ENCODE measurements at places on chromosomes 5 and 9.

DNA sequence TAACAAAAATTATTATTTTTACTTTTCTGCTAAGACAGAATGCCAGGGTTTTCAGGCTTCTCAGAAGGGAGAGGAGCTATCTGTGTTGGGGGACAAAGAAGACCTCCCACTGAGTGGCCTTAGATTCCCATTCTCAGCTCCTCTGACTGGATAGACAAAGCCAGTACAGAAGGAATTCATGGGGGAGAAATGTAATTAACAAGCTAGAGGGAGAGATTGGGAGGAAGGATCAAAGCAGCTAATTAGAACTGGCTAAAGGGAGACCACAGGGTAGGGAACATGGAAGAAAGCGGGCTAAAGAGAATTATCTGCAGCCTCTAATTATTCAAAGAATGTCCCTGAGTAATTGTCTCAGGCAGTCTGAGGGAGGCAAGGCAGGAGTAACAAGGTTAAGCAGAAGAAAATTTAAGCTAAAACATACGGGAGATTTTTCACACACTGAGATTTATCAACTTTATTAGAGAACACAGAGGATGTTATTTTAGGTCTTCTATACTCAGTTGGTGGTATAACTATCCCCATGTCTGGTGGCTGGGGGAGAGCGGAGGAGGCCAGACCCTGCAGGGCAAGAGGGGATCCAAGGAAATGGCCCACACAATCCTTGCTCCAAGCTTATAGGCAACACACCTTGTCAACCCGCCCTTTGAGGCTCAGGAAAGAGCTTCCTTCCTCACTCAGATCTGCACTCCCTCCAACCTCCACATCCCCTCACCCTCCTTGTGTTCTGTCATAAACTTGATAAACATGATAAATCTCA is 87.7 kb upstream of the LRRTM2 start:
- no peak for DNase-seq

- DNase-seq = no peak
Observed at GRCh38 chr5:127804886-127805426, 101.8 kb downstream of the CCDC192 start.

DNA sequence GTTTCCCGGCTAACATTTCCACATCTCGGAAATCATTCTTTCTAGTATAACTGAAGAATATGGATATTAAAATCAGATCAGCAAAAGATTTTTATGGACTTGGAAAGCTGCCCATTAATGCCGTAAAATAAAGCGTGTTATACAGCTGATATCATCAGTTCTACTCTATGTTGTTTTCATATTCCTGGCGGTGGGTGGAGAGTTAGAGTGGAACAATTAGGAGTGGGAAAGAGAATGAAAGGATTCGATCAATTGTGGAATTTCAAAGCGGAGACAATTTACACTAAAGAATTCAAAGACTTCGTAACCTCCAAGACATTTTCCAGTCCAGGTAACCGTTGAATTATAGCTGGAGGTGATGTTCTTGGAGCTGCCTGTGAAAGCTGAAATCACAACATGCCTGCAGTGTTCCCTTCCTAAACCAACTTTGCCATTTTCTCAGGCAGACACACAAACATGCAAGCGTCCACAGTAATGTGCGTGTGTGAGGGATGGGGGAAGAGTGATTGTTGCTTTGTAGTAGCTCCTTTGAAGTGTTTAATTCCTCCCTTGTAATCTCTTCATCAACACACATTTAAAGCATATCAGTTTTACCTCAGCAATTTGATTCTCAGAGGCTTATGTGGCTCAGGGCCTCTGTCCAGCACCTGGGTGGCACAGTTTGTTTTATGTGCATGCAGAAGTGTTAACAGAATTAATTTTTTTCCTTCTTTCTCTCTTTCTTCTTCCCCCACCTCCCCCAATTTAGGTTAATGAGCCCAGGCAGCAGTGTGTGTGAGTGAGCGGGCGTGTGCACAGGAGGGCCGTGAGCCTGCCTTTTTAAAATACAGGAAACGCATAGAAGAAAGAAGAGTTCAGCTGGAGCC is 544.1 kb downstream of the RAB3C start:
- peak; percentile 1 for DNase-seq

- no peak for DNase-seq
Observed at GRCh38 chr5:35668319-35668718, 50.7 kb downstream of the SPEF2 start.

- no peak for DNase-seq
Observed at GRCh38 chr5:17405976-17406375, 92.1 kb upstream of the TAF11L2 start.

GRCh38 chr5:73284220-73284795 is 111.3 kb downstream of the TMEM174 start:
- DNase-seq = no peak

- no peak for DNase-seq
Observed at GRCh38 chr9:114003758-114004157, 74.3 kb downstream of the AMBP start.

Data from activated gamma-delta T cell treated with anti-CD3 and anti-CD28 coated beads, Interleukin-2, amount 50 U/mL, for 16 hours (primary cell).